ENCODE measurements at places on chromosomes 1 and 21.

GRCh38 chr1:38046333-38046883, at the start of gene POU3F1:
Gene POU3F1 (minus strand): TSS chr1:38046793. CDS start chr1:38046743, 50 bp downstream.
- DNase-seq, result no peak

- DNase-seq, result no peak
Measured at GRCh38 chr1:103911450-103911849, 161.8 kb downstream of the AMY1C start.

DNA sequence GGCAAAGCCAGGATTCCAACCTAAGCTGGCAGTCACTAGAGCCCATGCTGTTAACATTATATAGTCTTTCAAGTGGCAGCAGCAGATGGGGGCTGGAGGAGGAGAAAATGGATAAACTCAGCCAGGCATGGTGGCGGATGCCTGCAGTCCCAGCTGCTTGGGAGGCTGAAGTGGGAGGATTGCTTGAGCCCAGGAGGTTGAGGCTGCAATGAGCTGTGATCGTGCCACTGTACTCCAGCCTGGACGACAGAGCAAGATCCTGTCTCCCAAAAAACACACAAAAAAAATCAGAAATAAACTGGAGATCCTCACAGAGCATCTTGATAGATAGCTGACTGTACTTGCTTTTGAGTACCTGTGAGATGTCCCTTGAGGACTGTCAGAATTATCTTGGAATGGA, 13.4 kb upstream of the WDR26 start:
- DNase-seq, result no peak

DNA sequence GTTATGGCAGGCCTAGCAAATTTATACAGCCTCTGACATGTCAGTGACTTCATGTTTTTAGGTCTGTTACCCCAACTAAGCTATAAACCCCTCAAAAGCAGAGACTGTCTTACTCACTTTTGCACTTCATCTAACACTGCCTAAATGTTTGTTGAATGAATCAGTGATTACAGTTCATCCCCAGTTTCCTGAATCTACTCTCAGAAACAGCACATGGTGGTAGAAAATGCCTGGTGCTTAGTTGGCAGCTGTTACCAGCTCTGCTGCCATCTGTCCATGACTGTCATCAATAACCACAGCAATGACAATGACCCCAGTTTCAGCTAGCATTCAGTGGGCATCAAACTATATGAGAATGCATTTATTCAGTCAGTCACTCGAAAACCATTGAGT, 110.5 kb upstream of the SERBP1 start:
- DNase-seq, result no peak

GRCh38 chr1:200099040-200099439, 71.5 kb downstream of the NR5A2 start:
- DNase-seq, result no peak

GRCh38 chr1:1393014-1393413, 6.1 kb downstream of the CCNL2 start:
- DNase-seq, result no peak

- DNase-seq, result no peak
Measured at GRCh38 chr1:186301448-186301847, 73.6 kb downstream of the TPR start.

DNA sequence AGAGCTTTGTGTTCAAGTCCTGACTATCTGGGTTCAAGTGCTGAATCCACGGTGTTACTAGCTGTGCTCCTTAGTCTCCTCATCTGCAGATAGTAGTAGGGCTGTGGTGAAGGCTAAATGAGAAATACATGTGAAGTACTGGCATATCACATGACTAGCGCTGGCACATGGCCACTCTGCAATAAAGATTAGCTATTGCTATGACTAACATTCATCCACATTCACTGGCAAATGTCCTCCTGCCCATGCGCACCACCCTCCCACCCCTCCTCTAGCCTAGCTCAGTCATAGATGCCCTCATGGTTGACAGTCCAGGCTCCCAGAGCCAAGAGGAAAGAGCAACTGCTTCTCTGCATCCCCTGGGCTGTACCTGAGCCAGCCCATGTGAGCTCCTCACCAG, 8.5 kb upstream of the COL8A2 start:
- DNase-seq, result no peak

DNA sequence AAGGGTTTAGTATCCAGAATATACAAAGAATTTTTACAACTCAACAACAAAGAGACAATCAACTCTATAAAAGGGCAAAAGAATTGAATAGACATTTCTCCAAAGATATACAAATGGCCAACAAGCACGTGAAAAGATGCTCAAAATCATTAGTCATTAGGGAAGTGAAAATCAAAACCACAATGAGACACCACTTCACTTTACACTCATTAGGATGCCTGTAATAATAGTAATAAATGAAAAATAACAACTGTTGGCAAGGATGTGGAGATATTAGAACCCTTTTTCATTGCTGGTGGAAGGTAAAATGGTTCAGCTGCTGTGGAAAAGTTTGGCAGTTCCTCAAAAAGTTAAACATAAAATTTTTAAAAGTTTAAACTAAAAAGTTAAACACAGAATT, 7.0 kb upstream of the ABCD3 start:
- DNase-seq, result no peak

DNA sequence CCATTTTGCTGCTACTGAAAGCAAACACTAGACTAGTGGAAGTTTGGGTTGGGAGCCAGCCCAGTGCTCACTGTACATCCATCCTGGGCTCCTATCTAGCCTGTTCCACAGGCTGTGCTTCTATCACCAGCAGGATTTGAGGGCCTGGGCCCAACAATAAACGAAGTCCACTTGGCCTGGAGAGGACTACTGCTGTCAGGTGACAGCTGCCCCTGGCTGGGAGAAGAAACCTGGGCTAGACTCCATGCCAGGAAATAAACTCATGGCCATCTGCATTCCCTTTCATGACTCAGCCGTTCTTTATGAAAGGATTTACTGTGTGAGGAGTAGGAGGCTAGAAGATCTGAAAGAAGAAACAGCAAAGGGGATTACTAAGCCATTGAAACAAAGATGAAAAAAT, 35.5 kb downstream of the COLGALT2 start:
- no peak for DNase-seq

DNA sequence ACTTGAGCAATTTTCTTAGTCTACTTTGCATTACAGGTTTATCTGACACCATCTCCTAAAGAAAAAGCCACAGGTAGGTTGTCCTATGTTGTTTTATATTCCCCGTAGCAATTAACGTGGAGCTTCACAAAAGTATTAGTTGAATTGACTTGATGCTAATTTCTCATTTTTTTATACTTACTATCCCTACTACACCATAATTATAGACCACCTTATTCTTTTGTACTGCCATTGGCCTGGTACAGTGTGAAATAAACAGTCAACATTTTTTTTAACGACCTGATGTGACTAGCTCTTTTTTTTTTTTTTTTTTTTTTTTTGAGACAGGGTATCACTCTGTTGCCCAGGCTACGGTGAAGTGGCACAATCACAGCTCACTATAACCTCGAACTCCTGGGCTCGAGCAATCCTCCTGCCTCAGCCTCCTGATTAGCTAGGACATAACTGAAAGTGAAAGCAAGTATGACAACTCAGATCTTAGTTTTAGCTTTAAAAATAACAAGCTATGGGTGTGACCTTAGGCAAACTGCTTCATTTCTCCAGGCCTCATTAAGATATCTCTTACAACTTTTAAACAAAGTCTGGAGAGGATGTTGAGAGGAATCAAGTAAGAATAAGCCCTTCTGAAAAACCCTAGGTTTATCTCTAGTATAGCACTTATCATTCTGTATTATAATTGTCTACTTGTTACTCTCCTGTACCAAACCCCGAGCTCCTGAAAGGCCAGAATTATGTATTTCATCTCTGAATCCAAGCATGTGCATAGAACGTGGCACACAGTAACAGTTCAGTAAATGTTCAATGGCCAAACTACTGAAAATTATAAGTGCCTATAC, 49.5 kb downstream of the LUZP1 start:
- no peak for DNase-seq

DNA sequence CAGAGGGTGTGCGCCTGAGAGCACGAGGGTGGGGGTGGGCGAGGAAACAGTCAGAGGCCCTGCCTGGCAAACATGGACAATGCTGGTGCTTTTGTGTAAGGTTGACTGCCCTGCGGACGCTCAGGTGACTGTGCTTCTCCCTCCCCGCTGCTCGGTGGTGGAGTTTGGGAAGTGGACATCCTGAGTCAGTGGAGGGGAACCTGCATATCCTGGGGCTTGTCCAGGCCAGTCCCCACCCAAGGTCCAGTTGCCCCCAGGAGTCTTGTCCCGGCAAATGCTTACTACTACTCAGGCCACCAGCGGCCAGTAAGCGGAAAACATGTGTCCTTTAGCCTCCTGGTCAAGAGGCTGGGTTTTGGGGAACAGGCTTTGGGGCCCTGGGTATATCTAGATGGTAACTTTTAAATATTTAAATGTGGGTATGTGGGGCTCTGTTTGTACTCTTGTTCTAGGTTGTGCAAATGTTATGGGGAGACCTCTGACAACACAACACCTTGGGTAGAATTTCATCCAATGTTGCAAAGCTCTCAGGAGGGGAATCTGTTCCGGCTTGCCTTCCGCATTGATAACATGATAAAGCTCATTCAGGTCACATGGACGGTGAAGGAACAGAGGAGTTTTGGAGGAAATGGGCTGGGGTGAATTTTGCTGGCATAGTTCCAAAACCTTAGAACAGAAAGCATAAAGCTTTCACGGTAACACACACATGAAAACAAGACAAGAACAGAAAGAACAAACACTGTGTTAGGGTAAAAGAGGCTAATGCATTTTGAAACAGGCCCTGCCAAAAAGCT, 364.9 kb downstream of the PRDM2 start:
- peak; percentile 82 for DNase-seq

DNA sequence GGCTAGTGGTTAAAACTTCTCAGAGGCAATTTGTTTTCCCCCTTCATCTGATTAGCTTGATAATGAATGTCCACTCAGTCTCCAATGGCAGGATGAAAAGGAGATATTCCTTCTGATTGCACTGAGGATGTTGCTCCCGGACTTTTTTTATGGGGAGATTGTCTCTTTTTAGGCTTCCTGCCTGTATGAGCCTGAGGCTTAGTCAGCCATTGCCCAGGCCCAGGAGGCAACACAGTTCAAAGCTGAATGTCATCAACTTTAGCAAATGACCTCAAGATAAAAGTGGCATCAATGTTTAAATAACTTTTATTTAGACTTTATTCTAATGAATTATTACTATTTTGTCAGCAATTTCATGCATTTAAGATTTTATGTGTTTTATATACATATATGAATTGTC, 162.9 kb upstream of the PTBP2 start:
- DNase-seq, result no peak

DNA sequence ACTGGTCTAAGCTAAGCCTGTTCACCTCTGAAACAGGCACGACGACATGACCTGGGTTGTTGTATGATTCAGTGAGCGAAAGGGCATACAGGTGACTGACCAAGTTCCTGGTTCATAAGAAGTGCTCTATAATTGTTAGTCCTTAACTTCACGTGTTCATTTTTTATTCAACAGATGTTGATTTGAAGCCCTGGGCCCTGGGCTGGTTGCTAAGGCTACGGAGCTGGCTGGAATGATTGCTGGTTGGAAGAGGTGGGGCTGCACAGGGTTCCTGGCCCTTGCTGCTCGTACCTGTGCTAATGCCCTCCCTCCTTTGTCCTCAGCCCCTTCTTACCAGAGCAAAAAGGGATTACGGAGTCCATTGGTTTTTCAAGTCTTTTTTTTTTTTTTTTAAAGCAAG, 111.3 kb upstream of the CSF3R start:
- peak; percentile 49 for DNase-seq

- DNase-seq, result peak; percentile 64
Measured at GRCh38 chr1:202023001-202023433, 12.6 kb downstream of the ELF3 start.

DNA sequence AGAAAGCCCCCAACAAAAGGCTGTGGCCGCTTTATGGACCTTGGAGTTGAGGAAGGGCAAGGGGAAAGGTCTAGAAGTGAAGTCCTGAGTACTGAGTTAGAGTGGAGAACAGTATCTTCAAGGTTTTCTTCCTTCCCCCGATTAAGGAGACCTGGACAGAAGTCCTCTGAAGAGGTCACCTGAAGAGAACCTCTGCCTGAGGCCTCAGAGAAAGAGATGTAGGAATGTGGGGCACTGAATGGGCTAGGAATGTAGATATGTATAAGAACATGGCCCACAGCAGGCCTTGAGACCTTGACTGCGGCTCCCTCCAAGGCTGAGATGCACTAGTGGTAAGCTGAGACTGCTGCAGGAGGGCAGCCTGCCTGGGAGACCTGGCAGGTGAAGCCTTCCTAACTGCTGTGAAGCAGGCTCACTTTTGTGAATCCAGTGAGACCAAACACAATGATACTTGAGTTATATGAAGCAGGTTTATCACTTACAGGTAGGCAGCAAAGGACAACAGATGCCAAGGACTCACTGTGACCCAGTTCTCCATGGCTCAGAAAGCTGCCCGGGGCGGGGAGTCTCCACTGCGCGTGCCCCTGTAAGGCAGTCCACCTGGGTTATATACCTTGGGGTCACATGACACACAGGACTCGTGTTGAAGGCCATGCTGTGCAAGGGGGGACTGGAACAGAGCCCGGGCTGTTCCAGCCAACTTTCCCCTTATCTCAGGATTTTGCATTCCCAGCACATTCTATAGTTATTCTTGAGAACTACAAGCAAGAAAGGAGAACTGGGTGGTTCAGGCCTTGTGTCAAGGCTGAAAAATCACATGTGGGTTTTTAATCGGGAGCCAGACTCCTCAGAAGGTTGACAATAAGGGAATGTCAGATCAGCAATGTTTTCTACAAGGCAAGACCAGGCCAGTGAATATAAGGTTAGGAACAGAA, 78.8 kb upstream of the PPM1J start:
- no peak for DNase-seq

DNA sequence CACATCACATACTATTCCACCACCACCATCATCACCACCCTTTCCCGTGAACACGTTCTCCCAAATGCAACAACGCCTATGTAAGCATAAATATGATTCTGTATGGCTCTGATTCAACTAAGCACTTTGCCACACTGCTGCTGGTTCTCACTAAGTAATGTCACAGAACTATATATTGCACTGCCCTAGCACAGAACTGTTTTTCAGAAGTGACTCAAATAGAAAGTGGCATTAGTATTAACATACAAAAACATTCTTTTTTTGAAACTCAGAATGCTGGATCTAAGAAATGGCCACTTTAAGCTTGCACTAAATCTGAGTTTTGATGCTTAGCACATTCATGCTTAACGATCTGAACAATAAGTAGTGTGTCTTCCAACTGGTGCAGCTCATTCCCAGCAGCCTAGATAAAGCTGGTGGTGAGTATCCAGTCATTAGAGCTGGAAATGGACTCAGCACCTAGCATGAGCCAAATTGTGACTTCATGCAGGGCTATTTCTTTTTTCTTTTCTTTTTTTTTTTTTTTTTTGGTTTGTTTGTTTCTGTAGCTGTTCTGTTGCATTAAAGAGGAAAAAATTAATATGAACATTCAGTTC, 46.2 kb upstream of the ZC3H11B start:
- DNase-seq, result no peak

- no peak for DNase-seq
Measured at GRCh38 chr1:41535276-41535675, 50.8 kb upstream of the EDN2 start.

All from NCI-H1105 (cell line).